ENCODE measurements at places on chromosomes 6 and 20.

DNA sequence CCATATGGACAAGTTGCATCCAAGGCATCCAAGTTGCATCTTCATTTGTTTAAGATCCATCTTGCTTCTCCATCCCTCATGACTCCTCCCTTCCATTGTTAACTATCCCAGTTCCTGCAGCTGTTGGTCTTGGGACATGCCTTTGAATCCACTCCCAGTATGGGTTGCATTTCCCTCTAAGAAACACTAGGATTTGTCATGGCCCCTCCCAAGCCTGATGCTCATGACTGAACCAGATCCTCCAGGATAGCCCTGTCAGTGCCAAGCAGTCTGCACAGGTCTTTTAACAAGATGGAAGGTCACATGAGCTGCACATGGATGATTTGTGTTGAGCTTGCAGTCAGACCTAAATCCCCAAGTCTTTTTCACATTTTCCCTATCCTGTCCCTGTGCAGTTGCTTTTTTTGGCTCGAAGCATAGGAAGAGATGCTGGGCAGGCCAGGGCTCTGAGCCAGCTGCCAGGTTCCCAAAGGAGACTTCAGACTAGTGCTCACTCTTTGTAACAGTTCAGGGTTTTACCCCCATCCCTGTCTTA lies 4.2 kb downstream of the PPP2R5D start:
- no peak for DNase-seq

DNA sequence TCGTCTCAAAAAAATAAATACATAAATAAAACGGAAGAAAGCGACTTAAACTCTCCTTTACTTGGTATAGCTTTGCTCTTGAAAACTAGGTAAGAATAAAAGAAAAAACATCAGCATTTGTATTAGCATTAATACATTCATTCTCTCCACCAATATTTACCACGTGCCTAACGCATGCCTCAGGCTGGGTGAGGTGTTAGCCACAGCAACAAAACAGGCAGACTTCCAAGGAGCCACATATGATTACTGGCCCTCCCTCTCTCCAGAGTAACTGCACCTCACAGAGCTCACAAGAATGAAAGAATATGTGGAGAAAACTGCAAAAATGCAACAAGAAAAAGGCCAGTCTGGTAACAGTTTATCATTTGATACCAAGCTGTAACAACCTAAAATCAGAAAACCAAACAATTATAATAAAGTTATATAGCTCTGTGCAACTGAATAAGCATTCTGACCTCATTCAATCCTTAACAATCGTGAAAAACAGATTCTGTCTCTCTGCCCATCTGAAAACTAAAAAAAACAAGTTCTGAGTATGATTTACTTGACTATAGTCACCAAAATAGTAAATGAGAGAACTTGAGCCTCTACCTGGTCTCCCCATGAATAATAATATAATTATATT lies 5.2 kb downstream of the NAPB start:
- DNase-seq = no peak

DNA sequence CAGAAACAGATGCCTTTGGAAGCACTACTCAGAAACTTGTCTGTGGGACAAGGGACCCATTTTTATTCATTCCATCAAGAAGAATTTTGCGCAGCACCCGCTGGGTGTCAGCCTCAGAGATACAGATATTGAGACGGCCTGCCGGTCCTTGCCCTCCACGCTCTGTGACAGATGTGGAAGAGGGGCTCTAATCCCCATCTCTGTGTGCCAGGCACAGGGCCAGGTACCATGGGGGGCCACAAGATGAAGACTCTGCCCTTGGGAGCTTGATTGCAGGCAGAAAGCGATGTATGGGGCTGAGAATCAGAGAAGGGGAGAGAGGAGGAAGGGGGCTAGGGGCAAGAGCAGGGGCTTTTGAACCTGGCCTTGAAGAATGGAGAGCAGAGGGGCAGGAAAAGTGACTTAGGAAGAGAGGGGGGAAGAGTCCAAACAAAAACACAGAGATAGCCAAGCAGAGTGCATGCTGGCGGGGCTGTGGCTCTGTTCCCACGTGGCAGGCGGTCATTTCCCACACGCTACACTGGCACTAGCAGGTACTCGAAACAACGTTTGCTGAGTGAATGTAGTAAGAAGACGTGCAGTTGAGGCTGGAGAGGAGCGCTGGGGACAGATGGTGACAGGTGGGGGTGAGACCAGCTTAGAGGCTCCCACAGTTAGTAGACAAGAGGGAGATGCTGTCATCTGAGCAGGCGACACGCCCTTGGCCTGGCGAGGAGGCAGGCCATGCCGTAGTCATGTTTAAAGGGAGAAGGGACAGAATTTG lies 170.3 kb upstream of the SNX9 start:
- DNase-seq = no peak

GRCh38 chr20:5933802-5934436 lies 16.4 kb downstream of the TRMT6 start:
- no peak for DNase-seq

DNA sequence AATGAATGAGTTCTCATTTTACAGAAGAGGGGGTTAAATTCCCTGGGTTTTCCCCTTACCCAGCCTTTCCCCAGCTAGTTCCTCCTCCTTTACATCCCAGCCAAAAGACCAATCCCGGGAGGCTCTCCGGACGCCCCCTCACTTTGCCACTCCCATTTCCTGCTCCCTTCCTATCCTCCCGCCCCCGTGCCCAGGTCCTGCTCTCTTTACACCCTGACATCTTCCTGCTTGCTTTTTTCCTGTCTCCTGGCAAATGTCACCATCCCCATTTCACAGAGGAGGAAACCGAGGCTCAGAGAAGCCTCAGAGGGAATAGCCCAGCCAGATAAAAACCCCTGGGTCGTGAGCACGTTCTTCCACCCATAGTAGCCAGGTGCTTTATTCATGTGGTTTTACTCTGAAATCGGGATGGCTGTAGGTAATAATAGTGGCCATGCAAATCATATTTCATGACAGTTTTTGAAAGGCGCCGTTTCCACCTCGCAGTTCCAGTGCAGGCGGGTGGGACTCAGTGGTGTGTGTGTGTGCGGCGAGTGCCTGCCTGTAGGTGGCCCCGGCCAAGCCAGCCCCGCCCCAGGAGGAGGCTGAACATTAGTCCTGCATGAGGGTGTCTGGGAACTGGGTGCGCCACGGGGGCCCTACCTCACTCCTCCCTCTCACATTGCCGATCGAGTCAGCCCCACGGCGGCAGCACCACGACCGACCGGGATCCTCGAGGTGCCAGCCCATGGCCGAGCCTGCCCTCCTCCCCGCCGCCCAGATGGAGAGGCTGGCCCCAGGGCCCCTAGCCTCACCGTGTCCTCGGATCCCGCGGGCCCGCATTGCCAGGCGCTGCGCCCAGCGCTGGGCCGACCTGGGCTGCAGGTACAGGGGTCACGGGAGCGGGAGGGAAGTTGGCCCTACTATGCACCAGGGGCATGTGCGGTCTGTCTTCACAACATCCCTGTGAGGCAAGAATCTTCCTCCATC lies at the start of gene ARHGAP40:
Gene ARHGAP40, plus strand, starts transcription at position 594 of the 969 bp plus-strand sequence.
- DNase-seq = peak; percentile 39

DNA sequence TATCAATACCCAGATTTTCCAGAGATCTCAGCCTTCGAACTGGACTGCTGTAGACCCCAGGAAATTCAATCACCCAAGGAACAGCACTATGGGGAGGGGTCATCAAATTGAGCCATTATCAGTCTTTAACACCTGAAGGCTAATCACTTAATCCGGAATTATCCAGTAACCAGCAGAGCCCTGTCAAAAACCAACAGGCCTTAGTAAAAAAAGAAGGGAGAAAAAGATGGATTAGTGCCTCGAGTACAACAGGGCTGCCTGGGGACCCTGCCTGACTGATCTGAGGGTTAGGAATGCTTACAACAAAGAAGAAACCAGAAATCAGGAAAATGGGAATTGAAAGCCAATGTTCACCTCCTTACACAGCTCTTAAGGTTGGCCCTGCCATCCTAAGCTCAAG lies 7.6 kb downstream of the RRAGD start:
- DNase-seq = no peak

GRCh38 chr6:35590622-35591066 lies 77.9 kb upstream of the TULP1 start:
- DNase-seq = no peak

- no peak for DNase-seq
Measured at GRCh38 chr6:111347589-111347988, 135.4 kb downstream of the REV3L start.

GRCh38 chr6:107435798-107436197 lies 23.6 kb downstream of the PDSS2 start:
- DNase-seq = no peak

DNA sequence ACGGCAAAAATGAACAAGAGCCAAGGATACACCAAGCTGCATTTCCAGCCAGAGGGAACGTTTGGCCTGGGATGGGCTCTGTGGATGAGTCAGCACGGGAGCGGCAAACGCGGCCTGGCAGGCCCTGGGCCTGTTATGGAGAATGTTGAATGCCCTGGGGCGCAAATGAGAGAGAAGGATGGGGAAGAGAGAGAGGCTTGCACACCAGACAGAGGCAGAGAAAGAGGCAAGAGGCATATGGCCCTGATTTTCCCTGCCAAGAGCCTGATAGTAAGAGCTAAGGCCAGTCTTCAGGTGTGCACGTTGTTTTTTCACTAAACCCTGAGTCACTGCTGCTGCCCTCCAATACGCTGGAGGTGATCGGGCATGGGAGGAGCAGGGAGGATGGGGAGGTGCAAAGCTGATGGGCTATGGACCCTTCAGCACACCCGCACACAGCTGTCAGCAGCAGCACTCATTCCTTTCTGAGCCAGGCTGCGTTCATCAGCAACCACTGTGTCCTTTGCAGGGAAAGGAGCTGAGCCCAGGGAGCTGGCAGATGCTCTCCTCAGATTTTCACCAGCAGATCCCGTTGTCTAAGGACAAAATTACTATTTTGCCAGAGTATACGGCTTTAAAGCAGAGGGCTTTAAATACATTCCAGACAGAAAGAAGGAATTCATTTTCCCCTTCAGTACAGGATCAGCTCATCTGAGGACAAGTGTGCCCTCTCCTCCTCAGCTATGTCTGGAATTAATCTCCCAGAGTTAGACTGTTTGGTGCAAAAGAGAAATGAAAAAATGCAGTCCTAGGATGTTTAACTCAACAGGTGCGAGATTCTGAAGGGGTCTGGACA lies 61.7 kb upstream of the SLC22A23 start:
- DNase-seq = peak; percentile 83

GRCh38 chr6:35477551-35478179 lies 9.5 kb downstream of the RPL10A start:
- DNase-seq = no peak

GRCh38 chr6:34908194-34908593 lies 19.1 kb downstream of the ANKS1A start:
- DNase-seq = no peak

DNA sequence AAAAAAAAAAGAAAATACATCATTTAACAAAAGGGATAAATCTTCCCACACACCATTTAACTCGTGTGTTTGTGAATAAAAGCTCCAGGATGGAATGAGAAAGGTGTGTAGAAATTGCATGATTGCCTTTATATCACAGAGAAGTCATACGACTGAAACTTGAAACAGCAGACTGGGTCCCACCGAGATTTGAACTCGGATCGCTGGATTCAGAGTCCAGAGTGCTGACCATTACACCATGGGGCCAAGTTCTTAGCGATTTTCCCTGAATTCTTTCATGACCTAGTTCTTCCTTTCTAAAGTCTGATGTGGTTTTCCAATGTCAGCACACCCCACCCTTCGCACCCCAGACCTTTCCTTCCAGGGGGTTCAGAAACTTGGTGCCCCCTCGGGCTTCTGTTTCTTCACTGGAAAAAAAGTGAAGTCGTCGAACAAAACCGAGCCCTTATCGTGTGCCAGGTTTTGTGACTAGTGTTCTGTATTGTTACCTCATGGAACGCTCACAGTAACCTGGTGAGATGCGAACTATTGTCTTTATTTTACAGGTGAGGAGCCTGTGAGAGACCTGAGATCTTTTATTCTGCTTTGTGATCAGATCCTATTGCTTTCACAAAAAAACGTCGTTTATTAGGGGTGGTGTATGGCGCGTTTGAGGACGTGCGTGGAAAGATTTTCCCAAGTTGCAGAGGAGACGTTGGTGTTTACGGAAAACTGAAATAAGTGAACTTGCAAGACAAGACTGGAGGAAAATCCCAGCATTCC lies 120.8 kb downstream of the OR2B2 start:
- DNase-seq = peak; percentile 82

All from LoVo (cell line).